ENCODE measurements at places on chromosomes 12 and 14. TPM values are rescaled to one million over a fixed set of nuclear protein-coding genes. Genes with fewer than 3 reads are reported as not detected.

DEPDC4 gene
- not detected for total RNA-seq

LIN7A gene
- total RNA-seq = 0.41 TPM

DNA sequence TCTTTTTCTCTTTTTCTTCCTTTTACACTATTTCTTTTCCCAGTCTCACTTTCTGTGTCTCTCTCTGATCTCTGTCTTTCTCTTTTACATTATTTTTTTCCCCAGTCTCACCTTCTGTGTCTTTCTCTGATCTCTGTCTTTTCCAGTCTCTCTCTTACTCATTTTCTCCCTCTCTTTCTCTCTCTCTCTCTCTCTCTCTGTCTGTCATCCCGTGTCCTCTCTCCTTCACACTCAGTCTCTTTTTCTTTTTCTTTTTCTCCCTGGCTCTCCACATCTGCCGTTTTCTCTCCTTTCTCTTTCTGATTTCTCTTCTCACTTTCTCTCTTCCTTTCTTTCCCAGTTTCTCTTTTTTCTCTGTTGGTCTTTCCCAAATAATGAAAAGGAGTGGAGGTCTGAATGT, 22.3 kb downstream of the DHRS4L2 start:
- H3K4me3 ChIP-seq = no peak overlapping the region
- no peak for DNase-seq
- H3K27ac ChIP-seq = no peak overlapping the region
- H3K4me1 ChIP-seq = peaks cover 19% of the 10 kb centered on the region

DNA sequence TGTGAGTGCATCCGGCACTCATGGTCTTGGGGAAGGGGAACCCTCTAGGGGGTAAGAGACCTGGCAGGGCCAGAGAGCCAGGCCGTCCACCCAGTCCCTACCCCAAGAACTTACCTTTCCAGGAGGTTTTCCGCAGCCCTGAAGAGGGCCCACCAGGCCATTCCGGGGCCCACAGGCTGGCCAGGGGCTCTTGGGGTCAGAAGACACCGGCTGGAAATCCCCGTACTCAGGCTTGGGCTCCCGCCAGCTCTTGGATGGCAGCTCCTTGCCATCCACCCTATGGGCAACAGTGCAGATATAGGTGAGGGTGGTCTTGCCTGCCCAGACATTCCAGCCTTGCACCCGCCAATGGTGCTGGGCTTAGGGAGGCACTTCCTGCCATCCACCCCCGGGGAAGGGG, 34.6 kb downstream of the NCKAP5L start:
- no peaks in the 10 kb centered on the region for H3K27me3 ChIP-seq
- H3K4me1 ChIP-seq = no peaks in the 10 kb centered on the region
- no peak overlapping the region for H3K27ac ChIP-seq
- H3K36me3 ChIP-seq = peaks cover 39% of the 10 kb centered on the region

DNA sequence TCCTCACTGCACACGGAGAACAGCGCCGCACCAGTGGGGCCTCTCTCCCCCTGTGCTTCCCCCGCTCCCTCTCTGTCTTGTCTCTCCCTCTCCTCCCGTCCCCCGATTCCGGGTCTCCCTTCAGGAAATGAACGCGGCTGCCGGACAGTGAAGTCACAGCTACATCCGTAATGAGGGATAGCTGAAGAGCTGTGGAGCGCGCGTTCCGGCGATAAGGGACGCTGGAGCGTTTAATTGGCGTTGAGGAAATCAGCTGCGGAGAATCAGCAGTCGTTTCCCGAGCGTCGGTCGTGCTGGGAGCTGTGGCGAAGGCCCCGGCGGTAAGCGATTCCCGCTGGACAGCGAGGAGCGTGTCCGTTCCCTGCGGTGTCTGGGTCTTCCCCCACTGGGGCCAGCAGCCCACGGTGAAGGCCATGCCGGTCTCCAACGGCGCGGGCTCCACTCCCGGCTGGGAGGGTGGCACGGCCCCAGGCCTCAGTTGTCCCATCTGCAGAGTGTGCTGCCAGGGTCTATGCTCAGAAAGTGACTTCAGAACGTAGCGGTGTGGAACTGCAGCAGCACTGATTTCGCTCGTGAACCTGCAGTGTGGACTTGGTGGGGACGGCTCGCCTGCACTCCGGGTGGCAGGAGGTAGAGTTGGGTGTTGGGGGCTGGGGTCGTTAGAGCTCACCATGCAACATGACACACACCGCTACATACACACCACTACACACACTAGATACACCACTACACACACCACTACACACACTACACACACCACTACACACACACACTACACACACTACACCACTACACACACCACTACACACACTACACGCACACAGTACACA, 10.9 kb downstream of the NOC4L start:
- H3K4me3 ChIP-seq = no peak overlapping the region
- H3K27me3 ChIP-seq = no peaks in the 10 kb centered on the region
- no peaks in the 10 kb centered on the region for H3K36me3 ChIP-seq
- no peak overlapping the region for H3K27ac ChIP-seq

DNA sequence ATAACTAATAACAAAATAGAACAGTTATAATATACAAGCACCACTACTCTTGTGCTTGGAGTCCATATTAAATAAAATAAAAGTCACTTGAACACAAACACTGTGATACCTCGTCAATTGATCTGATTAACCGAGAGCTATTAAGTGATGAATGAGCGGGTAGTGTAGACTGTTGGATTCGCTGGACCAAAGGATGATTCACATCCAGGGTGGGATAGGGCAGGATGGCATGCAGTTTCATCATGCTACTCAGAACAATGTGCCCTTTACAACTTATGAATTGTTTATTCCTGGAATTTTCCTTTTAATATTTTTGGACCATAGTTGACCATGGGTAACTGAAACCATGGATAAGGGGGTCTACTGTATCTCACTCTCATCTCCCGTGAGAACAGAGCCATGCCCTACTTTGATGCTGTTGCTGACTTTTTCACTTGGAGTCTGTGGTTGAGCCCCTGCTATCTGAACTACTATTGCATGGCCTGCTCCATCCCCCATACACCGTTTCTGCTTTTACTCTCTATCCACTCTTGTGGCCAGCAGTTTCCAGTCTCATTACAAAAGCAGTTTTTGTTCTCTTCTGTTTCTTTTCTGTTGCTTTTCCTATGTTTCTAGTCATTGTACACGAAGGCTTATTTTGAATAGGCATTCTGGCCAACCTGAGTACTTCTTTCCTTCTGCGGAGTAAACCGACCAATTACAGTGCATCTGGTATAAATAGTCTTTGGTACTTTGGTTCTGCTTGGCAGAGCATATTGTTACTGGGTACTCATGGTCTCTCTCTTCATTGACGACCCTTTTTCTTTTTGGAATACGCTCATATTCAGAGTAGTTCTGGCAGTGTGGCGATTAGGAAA, 12.2 kb downstream of the TMTC2 start:
- no peaks in the 10 kb centered on the region for H3K4me1 ChIP-seq
- H3K27ac ChIP-seq = no peak overlapping the region
- H3K36me3 ChIP-seq = no peaks in the 10 kb centered on the region
- no peaks in the 10 kb centered on the region for H3K27me3 ChIP-seq

GRCh38 chr14:58060077-58060476, 91.9 kb downstream of the ARMH4 start:
- no peaks in the 10 kb centered on the region for H3K36me3 ChIP-seq
- H3K4me3 ChIP-seq = no peak overlapping the region
- no peaks in the 10 kb centered on the region for H3K4me1 ChIP-seq
- no peaks in the 10 kb centered on the region for H3K27me3 ChIP-seq
- DNase-seq = no peak

DNA sequence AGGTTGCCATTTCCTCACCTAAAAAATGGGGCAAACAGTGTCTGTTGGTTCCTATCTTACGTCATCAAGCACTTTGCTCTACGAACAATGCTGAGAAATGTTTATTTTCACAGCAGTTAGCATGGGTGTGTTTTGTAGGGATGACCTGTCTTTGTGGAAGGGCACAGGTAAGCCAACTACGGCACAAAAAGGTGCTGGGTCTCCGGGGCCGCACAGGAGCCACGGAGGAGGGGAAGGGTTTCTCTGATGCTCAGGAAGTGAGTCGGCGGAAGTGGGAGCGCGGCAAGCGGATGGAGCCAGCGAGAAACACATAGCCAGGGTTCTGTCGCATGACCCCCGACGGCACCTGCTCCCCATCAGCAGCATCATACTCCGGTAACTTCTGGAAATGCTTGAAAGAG, 65.6 kb upstream of the TCL1B start:
- H3K27me3 ChIP-seq = no peaks in the 10 kb centered on the region
- DNase-seq = no peak
- H3K27ac ChIP-seq = no peak overlapping the region
- H3K4me1 ChIP-seq = no peaks in the 10 kb centered on the region
- H3K36me3 ChIP-seq = no peaks in the 10 kb centered on the region

GRCh38 chr12:98730412-98730811, 85.3 kb downstream of the APAF1 start:
- no peak overlapping the region for H3K27ac ChIP-seq
- H3K27me3 ChIP-seq = no peaks in the 10 kb centered on the region
- no peak overlapping the region for H3K4me3 ChIP-seq

GRCh38 chr14:77243853-77244252, 27.2 kb downstream of the NGB start:
- H3K4me1 ChIP-seq = no peaks in the 10 kb centered on the region
- no peaks in the 10 kb centered on the region for H3K27me3 ChIP-seq
- no peak overlapping the region for H3K27ac ChIP-seq
- no peak for DNase-seq
- no peak overlapping the region for H3K4me3 ChIP-seq
- H3K36me3 ChIP-seq = no peaks in the 10 kb centered on the region
